ENCODE measurements at places on chromosomes 1 and 21.

DNA sequence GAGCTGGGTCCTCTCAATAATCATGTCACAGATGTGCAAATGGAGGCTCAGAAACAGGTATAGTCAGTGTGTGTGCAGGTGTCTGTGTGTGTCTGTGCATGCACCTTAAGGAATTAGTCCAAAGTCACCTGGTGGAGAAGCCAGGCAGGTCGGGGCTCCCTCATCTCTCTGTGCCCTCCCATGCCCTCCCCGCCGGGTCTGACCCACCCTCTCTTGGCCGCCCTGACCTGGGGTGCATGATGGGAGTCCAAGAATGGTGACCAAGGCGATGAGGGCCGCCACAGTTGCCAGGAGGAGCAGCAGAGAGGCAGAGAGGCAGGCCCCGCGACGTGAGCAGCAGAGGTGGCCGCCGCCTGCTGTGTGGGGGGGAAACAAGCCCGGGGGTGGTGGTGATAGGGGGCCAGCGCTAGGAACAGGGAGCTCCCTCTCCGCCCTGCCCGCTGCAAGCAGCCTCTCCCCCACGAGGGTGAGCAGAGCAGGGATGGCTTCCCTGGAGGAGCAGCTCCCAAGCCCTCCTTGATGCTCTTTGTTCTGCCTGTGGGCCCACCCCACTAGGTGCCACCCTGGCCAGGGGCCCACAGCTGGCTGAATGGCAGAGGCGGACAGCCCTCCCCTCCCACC is 3.9 kb downstream of the LDLRAD1 start:
- DNase-seq: no peak

GRCh38 chr1:26169669-26170471 is at the start of gene ZNF593:
Gene ZNF593, plus strand, starts transcription at chr1:26169908. Its CDS starts 76 bp downstream, at chr1:26169984.
- DNase-seq: peak; percentile 83

DNA sequence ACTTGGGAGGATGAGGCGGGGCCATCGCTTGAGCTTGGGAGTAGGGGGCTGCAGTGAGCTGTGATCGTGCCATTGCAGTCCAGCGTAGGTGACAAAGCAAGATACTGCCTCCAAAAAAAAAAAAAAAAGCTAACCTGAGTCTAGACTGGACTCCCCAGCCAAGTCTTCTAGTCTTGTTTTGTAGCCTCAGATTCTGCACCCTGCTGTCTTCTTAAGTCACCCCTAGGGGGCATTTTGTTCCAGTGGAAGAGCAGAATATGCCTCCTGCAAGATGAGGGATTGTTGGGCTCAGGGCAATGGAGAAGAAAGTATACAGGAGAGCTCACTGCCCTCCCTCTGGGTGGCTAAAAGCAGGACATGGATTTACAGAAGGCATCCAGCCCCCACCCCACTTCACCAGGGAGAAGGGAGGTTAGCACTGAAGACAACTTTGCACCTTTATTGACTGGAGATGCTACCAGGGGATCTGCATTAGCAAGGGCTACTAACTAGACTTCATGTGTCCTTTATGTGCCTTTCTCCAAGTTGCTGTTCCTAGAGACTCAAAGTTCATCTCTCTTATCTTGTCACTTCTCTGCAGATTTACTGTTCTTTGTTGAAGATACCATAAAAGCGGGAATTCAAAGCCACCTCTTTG is 15.3 kb upstream of the RNF187 start:
- peak; percentile 23 for DNase-seq

- DNase-seq: no peak
These were observed 163.3 kb downstream of the PIK3R3 start for GRCh38 chr1:45968941-45969666.

DNA sequence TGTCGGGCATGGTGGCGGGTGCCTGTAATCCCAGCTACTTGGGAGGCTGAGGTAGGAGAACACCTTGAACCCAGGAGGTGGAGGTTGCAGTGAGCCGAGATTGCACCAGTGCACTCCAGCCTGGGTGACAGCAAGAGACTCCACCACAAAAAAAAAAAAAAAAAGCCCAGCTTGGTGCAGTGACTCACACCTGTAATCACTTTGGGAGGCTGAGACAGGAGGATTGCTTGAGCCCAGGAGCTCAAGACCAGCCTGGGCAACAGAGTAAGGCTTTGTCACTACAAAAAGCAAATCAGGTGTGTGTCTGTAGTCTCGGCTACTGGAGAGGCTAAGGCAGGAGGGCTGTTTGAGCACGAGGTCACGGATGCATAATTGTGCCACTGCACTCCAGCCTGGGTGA is 5.0 kb upstream of the H6PD start:
- DNase-seq: no peak

GRCh38 chr1:205227584-205228013 is at the start of gene TMCC2:
Gene TMCC2, plus strand, starts transcription at chr1:205227946. Its CDS starts 619 bp downstream, at chr1:205228565.
- peak; percentile 70 for DNase-seq

DNA sequence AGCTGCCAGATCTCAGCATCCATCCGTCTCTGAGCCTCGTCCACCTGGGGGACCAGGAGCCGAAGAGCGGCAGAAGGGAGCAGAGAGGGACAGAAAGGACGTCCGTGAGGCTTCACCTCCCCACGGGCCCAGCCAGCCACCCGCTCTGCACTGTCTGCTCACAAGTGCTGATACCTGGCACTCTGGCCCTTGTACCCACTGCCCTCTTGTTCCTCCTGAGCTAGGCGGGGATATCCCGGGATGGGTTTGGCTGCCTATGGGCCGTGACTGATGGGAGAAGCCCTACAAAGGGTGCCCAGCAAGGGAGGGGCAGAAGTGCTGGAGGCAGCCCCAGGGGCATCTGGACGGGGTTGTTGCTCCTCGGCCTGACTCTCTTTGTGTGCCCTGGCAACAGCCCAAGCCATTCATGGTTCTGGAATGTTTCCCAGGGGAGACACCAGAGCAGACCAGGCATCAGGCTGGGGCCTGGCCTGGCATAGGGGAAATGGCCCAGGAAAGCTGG is 57.6 kb downstream of the LDLRAD2 start:
- no peak for DNase-seq

GRCh38 chr1:18951416-18951815 is 5.1 kb downstream of the IFFO2 start:
- DNase-seq: no peak

DNA sequence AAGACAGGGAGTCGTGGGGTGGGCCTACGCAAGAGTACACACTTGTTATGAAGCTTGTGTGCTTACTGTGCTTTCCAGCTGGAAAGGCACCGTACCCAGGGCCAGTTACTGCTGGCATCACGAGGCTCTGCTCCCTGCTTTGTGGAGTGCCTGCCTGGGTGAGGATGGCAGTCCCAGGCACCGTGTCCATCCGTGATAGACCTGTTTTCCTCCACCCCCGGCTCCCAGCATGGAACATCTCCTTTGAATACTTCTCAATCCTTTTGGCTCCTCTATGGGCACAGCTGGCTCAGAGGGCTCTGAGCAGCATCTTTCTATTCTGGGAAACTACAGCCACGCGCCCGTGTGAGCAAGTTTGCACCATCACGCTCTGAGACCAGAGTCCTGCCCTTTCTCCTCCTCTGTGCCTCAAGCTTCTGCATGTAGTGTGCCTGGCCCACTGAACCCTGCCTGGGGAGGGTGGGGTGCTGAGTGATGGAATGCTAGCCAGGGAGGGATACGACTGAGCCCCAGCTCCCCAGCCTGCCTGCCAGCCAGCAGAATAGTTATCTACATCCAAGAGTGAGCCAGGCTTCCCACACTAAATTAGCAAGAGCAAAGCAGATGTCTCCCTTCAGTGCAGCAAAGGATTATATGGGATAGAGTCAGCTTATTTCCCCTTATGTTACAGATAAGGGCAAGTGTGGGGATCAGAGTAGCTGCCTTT is 7.1 kb upstream of the TNR start:
- no peak for DNase-seq

- DNase-seq: no peak
These were observed 536 bp upstream of the EXO1 start for GRCh38 chr1:241847540-241847795.

GRCh38 chr1:47969478-47969877 is 27.7 kb downstream of the TRABD2B start:
- no peak for DNase-seq

DNA sequence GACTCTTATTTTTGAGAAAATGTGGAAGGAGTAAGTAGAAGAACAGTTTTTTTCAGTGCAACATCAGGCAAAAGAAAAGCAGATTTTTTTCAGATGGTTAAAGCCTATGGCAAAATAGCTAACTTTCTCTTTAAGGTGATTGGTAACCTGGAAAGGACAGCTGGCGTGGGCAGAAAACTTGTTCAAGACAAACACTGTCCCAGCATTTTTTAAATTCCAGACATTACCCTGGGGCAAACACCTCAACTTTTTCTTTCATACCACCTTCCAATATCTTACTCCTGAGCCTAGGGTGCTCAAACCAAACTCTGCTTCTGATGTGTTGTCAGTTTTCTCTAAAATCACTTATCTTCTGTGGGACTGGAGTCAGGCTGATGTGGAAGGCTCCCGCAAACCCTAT is 2.7 kb upstream of the LEPR start:
- no peak for DNase-seq

GRCh38 chr1:155122308-155122707 is 5.4 kb upstream of the EFNA1 start:
- no peak for DNase-seq

DNA sequence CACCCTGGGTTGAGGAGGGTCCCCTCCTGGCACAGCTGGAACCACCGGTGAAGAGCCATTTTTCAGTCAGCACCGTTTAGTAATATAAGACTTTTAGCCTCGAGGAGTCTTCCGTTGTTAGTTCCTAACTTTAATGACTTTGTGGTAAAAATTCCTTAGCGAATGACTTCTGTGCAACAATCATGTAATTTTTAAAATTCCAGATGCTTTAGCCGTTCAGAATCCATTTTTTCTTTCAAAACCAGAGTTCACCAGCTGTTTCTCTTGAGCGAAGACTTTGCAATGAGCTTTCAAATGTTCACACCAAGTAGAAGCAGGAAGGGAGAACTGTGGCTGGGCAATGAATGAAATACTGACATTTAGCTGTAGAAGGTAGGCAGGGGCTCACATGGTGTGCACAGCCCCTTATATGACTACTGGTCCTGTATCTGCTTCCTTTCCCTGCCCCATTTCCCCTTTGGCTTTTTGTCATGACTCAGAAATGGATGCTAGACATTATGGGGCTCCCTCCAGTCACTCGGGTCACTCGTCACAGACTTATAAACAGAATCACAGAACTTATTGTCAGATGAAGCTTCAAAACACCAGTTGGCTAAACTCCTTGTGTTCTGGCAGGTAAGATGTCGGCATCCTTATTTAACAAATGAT is 4.1 kb downstream of the DISC1 start:
- no peak for DNase-seq

DNA sequence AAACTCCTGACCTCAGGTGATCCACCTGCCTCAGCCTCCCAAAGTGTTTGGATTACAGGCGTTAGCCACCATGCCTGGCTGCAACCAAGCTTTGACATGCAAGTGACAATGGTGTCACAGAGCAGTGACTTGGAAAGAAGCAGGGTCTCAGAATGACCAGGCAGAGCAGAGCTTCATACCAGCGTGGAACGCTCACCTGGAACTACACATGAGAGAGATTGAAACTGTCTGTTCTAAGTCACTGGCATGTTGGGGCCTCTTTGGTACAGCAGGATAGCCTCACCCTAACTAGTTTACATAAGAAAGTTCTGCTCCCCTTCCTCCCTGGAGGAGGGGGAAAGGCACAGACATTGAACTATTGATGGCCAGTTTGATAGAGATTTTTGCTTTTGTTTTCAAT is 47.5 kb upstream of the ITPKB start:
- no peak for DNase-seq

- no peak for DNase-seq
These were observed 23.9 kb downstream of the DNAJC16 start for GRCh38 chr1:15550573-15550972.

GRCh38 chr1:1419363-1419812 is 1.7 kb downstream of the ANKRD65 start:
- DNase-seq: no peak

GRCh38 chr1:101025283-101025656 is 314 bp downstream of the DPH5 start:
- DNase-seq: peak; percentile 4

DNA sequence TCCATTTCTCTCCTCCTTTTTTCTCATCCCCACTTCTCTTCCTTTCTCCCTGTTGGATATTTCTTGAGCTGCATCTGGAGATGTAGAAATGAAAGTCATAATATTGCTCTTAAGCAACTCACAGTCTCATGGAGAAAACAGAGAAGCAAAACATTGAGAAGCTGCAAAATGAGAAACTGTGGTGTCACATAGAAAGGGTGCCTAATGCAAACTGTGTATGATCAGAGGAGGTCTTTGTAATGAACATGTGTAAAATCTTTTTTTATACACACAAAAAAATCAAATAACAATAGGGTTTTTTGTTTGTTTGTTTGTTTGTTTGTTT is 11.8 kb upstream of the SLAMF7 start:
- no peak for DNase-seq

DNA sequence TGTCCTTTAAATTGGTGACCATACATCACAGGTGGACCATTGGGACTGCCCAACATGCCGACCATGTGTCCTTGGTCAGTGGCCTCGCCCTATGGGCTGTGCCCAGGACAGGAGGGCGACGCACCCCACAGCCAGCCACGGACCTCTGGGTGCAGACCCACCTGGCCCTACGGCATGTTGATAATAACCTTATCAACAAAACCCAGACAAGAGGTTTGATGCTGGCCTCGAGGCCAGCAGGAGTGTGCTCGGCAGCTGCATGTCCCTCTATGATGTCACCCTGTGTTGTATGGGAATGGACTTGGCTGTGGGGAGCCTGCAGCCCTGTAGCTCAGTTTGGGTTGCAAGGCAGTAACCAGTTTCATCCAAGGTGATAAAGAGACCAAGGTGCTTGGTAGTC is 32.1 kb downstream of the SLC37A1 start:
- no peak for DNase-seq

DNA sequence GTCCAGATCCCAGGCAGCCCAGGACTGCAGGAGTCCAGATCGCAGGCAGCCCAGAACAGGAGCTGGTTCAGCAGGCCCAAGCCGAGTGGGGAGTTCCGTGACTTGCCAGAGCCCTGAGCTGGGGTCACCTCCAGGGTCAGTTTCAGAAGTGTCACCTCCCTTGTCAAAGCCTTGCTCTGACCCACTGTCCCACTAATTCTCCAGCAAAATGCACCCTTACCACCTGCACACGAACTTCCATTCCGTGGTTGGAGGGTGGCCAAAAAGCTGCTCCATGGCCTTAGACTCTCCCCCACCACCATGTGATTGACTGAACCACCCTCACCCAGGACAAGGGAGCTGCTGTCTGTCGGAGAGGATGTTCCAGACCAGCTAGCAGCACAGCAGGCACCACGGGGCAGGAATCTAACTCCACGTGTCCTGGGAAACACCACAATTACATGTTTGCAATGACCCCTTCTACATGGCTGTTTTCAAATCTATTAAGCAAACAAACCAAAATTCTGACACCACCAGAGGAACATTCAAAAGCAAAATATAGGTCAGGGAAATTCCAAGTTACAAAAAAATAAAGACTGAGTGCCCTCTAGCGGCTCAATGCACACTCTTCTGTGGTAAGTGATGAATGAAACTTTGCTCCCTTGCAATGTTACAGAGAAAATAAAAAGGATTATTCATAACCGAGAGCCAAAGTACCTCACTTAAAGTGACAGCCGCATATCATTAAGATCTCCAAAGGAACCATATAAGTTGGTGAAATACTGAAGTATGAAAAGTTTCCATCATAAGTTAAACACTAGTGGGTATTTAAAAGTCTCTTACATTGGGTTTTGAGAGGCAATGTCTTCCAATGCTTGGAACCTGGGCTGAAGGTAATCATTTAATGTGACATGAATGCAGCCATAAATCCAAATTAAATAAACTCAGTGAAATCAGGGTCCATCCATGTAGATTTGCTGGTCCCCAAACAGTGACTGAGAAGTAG is 76.3 kb downstream of the NPHP4 start:
- peak; percentile 14 for DNase-seq
